ENCODE measurements at places on chromosomes 12 and 14.

DNA sequence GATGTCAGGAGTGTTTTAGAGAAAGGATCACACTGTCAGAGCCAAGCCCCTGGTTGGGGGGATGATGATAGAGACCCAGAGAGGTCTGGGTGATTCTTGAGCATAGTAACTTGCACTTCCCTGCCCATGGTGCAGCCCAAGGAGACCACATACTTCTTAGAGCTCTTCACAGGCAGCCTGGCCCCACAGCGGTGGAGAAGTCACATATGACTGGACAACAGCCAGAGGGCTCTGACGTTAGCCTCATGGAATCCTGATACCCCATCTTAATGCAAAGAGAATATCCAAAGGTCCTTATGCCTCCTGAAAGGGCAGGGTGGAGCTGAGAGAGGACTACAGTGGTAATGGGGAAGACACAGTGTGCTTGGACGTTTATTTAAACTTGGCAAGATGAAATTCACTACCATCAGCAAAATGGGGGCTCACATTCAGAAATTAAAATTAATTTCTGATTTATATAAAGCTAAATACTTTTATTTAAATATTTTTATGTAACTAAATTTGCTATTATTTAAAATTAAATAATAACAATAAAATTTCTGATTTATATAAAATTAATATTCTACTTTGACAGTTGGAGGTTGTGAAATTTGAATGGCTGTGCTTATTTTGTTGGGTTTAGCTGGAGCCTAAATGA, 131.3 kb downstream of the KTN1 start:
- DNase-seq = no peak

DNA sequence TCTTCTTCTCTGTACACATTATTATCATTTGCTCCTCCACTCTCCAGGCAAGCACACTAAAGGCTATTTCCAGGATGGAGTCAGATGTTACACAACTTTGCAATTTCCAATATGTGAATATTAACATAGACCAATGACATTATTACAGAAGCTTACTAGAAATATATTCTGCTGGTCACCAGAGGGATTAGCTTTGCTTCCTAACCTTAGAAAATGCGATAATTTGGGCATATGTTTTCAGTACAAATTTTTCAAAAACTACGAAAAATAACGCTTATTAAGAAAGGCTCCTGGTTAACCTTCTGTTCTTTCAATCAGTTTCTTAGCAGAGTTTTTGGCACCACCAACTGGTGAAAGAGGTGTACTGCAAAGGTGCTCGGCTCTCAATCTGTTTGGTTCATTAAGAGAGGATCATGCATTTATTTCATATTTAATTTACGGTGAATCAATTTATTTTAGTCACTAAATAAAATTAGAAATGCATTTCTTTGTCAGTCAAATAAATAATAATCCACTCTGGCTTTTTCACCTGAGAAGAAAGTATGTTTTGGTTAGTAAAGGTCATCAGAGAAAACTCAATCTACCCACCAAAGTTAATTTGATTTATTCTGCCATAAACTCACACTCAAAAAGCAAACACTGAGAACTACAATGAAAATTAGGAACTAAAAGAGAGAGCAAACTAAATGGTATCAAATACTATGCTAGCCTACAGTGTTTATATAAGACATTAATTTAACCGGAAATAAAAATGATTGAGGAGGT, 39.2 kb downstream of the EFCAB11 start:
- DNase-seq = peak; percentile 40

- DNase-seq = no peak
Measured at GRCh38 chr14:94971750-94972149, 185.6 kb downstream of the DICER1 start.

DNA sequence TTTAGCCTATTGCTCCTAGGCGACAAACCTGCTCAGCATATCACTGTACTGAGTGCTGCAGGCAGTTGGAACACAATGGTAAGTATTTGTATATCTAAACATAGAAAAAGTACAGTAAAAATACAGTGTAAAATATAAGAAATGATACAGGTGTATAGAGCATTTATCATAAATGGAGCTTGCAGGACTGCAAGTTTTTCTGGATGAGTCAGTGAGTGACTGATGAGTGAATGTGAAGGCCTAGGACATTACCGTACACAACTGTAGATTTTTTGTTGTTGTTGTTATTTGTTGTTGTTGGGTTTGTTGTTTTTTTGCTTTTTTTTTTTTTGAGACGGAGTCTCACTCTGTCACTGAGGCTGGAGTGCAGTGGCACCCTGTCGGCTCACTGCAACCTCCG, 33.4 kb downstream of the PNMA1 start:
- DNase-seq = no peak

DNA sequence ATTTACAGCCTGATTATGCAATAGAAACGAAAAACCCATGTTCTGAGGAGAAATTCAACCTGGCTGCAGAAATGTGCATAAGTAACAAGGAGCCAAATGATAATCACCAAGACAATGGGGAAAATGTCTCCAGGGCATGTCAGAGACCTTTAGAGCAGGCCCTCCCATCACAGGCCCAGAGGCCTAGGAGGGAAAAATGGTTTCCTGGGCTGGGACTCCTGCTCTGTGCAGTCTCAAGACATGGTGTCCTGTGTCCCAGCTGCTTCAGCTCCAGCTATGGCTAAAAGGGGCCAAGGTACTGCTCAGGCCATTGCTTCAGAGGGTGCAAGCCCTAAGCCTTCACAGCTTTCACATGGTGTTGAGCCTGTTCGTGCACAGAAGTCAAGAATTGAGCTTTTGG, 156.0 kb downstream of the SLC35F4 start:
- no peak for DNase-seq

DNA sequence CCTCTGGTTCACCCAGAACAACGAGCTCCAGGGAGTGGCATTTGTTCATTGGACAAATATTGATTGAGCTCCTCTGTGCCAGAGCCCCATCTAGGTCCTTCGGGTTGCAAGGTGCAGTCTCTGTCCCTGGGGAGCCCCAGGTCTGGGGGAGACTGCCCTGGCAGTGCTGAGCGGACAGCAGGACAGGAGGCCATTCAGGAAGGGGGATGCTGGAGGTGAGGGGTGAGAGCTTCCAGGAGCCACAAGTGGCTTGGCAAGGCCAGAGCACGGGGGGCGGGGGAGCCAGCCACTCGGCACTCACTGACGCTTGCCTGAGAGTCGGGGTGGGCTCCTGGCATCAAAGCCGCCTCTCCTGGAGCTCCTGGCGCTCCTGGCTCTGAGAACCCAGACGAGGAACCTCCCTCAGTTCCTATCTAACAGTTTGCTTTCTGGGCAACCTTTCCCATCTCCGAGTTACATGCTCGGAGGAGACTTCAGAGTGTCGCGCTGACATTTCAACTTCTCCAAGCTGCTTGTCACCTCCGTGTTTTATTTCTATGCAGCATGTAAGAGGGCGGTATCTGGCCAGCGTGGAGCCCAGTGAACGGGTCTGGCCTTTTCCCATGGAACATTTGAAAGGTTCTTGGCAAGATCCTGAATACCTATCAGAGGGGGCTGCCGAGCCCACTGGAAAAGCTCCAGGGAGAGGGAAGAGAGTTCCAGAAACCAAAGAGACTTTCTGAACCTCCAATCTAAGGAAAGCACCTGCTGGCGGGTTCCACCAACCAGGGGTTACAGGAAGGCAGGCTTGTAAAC, 62.0 kb upstream of the BCL11B start:
- no peak for DNase-seq

DNA sequence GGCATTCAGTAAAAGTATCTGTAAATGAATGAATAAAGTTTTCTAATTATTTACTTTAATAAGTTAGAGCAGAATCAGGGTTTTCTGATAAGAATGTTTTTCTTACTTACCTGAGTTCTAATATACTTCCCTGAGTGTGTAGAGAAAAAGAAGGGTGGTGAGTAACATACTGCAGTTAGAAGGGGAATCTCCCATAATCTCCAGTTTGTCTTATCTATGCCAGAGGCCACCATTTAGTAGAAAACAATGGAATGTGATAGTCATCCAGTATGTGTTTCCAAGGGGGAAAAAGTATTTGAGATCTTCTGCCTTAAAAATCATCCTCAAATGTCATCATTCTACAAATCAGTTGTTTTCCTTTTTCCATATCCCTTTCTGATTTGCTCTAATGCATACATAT, 56.5 kb upstream of the PAWR start:
- DNase-seq = no peak

DNA sequence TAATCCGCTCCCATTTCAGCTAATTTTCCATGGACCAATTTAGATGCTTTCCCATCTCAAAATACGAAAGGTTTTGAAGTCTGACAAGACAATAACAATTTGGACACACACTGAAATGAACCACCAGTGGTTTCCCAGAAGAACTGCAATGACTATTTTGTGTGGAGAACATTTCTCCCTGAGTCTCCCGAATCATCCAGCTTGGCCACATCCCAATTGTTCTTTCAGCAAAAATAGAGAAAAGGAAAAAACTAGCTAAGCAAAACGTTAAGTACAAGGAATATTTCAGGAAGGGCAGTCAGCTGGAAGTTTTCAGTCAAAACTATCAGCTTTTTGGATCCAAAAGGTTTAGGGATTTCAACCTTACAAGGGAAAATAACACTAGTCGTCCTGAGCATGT, 390.6 kb downstream of the KCNH5 start:
- DNase-seq = no peak

Data from stimulated activated CD8-positive, alpha-beta memory T cell treated with anti-CD3 and anti-CD28 coated beads, Interleukin-4, amount 100 ng/mL, for 4 hours (primary cell).